ENCODE measurements at places on chromosomes 11 and 22.

DNA sequence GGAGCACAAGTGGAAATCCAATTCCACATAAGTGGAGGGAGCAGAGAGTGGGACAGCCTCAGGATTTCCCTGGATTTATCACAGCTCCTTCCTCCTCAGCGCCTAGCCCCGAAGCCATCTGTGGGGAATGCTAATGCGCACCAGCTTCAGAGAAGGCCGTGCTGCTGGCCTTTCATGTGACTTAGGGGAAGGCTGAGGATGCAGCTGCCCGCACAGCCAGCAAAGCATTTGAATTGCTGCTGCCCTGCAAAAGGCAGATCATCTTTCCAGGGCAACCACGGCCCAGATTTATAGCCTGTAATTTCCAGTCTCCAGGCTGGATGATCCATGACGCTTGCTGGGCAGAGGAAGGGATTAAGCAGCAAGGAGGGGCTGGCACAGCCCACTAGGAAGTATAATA, 29.9 kb downstream of the SYN3 start:
- DNase-seq = no peak

- DNase-seq = no peak
These were observed 32.2 kb upstream of the TRIM29 start for GRCh38 chr11:120169981-120170698.

DNA sequence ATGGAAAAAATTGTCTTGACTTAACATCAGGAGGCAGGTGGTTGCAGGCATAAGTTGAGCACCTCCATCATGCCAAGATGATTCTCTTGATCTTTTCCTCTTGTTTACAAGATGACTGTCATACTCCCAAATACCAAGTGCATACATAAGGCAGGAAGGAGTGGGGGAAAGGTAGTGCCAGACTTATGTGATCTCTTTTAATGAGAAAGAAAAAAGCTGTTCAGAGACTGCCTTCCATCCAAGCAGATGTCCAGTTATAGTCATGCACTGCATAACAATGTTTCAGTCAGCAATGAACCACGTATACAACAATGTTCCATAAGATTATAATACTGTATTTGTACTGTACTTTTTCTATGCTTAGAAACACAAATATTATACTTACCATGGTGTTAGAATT, 135.7 kb downstream of the EHF start:
- no peak for DNase-seq

DNA sequence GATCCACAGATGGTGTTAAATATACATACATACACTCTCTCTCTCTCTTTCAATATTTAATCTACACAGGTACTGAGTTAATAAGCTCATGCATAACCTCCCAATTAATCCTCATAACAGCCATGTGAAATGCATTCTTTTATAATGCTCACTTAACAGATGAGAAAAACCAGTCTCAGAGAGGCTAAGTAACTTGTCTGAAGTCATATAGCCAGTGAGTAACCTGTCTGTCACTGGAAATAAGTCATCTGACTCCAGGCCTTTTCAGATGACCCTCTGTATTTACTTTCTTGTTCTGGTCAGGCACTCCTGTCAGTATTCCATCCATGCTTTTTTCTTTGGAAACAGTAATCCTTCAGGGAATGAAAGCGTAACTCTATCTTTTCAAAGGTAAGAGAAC, 594.0 kb upstream of the TENM4 start:
- DNase-seq = no peak

- no peak for DNase-seq
These were observed 50.7 kb downstream of the MICAL2 start for GRCh38 chr11:12161137-12161536.

GRCh38 chr11:70333261-70333660, 62.8 kb downstream of the PPFIA1 start:
- DNase-seq = no peak

GRCh38 chr11:44818110-44818509, 91.3 kb downstream of the TSPAN18 start:
- DNase-seq = no peak

GRCh38 chr22:23754980-23755636, 883 bp upstream of the VPREB3 start:
- no peak for DNase-seq

All from activated effector memory CD4-positive, alpha-beta T cell treated with Interleukin-2 at 50 U/mL for 16 hours (primary cell).